T-helper 9 cell (primary cell): ENCODE measurements at places on chromosomes 1 and 21.

- no peak for DNase-seq
Observed at GRCh38 chr1:184896000-184896399, 78.3 kb downstream of the NIBAN1 start.

DNA sequence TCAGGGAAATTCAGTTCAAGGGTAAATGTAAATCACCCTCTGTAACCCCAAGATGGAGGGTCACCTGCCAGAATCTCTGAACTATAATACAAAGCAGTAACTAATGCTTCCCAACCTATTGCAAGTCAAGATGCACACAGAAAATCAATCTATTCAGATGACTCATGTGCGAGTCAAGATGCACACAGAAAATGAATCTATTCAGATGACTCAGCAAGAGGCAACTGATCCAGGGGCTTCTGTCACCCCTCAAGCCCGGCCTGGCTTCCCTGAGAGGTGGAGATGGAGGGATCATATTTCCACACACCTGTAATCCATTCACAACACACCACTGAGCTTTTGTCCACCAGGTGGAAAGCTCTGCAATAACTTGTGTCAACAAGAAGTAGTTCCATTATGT is 17.4 kb upstream of the HIVEP3 start:
- DNase-seq: no peak

- DNase-seq: peak; percentile 60
Observed at GRCh38 chr1:25031966-25032667, 102.0 kb upstream of the RUNX3 start.

DNA sequence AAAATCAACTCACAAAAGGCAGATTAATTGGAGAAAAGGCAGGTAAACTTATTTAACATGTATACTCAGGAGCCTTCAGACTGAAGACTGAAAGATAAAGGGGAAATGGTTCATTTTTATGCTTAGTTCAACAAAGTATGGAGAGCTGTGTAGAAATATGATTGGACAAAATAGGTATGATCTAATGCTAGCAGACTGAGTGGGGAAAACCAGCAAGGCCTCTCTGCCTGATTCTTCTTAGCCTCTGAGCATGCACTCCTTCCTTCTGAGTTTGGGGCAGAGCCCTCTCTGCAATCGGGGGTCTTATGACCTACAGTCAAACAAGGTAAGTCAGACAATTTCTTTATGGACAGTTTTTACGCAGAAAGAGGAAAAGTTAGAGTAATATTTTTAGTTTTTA is 38.8 kb upstream of the SUCO start:
- no peak for DNase-seq

- DNase-seq: no peak
Observed at GRCh38 chr1:40630488-40631223, 34.8 kb downstream of the RIMS3 start.

- DNase-seq: no peak
Observed at GRCh38 chr1:34378968-34379856, 202.5 kb downstream of the C1orf94 start.

DNA sequence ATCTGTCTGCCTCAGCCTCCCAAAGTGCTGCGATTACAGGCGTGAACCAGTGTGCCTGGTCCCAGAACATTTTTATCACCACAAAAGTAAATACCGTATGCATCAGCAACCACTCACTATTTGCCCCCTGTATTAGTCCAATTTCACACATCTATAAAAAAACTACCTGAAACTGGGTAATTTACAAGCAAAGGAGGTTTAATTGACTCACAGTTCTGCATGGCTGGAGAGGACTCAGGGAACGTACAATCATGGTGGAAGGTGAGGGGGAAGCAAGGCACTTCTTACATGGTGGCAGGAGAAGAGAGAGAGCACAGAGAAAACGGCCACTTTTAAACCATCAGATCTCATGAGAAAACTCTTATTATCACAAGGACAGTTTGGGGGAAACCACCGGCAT is 25.6 kb upstream of the CTH start:
- no peak for DNase-seq

DNA sequence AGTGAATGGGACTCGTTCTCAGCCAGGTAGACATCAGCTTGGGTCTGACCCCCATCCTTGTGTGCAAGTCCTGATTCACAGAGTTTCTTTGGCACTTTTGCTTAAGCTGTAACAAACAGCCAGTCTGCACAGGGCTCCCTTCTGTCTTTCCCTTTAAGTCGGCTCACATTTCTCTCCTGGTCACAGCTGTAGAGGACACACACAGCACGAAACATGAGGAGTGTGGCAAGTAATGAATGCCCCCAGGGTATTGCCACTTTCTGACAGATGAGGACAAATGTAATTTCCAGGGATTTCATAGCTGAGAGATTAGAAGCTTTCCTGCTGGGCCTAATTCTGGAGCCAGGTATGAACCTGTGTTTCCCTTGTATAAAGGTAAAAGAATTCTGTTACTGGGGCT is 423.5 kb downstream of the KIF26B start:
- DNase-seq: no peak

DNA sequence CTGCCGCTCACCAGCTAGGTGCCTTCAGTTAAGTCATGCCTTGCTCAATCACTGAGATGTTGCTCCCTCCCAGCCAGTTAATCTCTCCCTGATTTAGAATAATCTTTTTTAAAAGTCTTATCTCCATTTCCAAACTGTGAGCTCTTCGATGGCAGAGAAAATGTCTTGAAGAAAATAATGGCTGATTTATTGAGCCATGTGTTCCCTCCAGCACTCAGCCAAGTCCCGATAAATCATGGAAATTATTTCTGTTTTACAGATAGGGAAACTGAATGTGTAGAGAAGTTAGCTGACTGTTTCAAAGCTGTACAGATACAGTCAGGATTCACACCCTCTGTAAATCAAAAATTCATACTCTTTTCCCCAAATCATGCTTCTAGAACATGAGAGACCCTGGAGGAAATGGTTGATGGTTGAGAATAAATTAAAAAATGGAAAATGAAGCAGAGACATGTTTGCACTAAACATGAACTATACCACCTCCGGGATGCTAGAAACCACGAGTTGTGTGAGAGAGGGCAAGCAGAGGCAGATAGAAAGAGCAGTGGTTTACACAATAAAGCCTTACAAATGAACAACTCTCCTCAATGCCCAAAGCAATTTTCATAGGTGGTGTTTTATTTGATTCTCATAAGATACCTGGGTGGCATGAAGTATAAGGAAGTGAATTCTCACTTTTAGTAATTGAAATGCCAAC is 376.4 kb downstream of the PLPP3 start:
- no peak for DNase-seq

- DNase-seq: no peak
Observed at GRCh38 chr1:228513236-228513900, 26.2 kb downstream of the RNF187 start.

- no peak for DNase-seq
Observed at GRCh38 chr1:216560527-216560926, 137.3 kb upstream of the USH2A start.

DNA sequence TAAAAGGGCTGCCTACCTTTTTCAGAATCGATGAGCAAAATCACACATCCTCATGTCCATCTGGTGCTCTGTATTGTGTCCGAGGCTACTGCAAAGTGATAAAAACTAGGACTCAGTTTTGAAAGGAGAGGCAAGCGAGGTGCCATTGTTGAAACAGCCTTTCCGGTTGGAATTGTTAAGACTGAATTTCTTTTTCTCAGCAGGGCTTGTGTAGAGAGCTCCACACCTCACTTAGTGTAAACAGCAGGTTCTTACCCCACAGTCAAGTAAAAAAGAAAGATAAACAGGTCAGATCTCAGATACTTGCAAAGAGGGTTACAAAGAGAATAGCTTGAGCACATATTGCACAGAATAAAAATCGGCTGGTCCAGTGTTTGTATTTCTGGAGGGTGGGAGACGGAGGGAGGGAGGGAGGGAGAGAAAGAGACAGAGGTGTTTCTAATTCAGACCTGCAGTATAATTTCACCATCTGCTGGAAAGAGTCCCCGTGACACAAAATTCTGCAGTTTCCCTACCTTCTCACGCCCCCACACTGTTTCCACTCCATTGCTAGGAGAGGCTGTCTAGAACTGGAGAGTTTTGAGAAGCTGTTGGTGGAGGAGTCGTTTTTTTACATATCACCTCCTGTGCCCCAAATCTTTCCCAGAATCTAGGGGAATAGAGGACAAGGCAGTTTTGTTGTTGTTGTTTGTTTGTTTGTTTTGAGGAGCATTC is 82.5 kb downstream of the EDEM3 start:
- no peak for DNase-seq

GRCh38 chr1:107358619-107359327 is 217.9 kb downstream of the NTNG1 start:
- DNase-seq: no peak

- DNase-seq: no peak
Observed at GRCh38 chr1:87064309-87064708, 149.9 kb downstream of the HS2ST1 start.
